ENCODE measurements at places on chromosomes 12 and 14.

DNA sequence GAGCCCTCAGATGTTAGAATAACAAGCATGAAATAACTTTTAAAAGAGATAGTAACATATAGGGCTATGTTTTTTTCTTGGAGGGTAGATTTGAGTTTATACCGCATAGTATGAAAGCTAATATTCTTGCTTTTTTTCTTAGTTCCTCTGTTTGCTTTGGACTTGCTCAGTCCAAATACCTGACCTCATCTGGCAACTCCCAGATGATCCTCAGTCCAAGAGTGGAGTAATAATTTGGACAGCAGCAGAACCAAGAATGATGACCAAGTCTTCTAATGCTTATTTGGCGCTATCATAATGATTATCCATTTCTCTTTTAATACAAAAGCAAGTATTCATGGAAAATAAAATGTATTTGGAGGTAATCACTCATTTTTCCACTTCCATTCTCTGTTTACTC, 45.6 kb downstream of the GUCY2C start:
- DNase-seq, result no peak

- DNase-seq, result no peak
Measured at GRCh38 chr14:76305268-76305826, 70.6 kb upstream of the ESRRB start.

DNA sequence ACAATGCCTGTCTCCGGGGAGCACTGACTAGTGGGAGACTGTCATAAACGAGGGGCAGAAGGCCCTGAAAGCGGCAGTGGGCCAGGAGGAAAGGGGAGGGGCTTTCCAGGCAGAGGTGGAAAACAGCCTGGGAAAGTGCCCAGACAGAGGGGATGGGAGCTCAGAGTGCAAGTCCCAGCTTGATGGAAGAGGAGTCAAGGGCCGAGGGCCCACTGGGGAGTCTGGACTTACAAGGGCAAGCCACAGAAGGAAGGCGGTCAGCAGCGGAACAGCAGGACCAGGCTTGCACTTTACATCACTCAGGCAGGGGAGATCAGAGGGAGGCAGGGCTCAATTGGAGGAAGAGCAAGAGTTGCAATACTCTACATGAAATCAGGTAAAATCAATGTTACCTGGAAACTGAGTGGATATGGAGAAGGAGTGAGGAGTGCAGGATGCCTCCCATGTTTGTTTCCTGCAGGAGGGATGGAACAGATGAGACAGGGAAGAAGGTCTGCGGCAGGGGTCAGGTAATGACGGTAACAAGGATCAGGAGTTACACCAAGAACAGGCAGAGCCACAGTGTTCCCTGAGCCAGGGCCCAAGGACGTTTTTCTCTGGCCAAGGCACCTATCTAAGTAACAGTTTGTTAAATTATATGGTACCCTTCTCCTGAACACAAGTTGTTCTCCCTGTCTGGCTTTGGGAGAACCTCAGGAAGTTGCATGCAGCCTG, 23.8 kb downstream of the PXN start:
- no peak for DNase-seq

GRCh38 chr12:123853396-123854070, 91.4 kb downstream of the DNAH10 start:
- DNase-seq, result no peak

- DNase-seq, result no peak
Measured at GRCh38 chr14:25516838-25517237, 466.9 kb upstream of the STXBP6 start.

GRCh38 chr14:53793790-53794505, 162.7 kb downstream of the BMP4 start:
- no peak for DNase-seq

GRCh38 chr14:67583711-67584644, 16.1 kb downstream of the PIGH start:
- DNase-seq, result no peak

- DNase-seq, result no peak
Measured at GRCh38 chr12:76874491-76875190, 4.2 kb downstream of the CSRP2 start.

GRCh38 chr14:29653303-29653702, 274.3 kb downstream of the PRKD1 start:
- DNase-seq, result no peak

DNA sequence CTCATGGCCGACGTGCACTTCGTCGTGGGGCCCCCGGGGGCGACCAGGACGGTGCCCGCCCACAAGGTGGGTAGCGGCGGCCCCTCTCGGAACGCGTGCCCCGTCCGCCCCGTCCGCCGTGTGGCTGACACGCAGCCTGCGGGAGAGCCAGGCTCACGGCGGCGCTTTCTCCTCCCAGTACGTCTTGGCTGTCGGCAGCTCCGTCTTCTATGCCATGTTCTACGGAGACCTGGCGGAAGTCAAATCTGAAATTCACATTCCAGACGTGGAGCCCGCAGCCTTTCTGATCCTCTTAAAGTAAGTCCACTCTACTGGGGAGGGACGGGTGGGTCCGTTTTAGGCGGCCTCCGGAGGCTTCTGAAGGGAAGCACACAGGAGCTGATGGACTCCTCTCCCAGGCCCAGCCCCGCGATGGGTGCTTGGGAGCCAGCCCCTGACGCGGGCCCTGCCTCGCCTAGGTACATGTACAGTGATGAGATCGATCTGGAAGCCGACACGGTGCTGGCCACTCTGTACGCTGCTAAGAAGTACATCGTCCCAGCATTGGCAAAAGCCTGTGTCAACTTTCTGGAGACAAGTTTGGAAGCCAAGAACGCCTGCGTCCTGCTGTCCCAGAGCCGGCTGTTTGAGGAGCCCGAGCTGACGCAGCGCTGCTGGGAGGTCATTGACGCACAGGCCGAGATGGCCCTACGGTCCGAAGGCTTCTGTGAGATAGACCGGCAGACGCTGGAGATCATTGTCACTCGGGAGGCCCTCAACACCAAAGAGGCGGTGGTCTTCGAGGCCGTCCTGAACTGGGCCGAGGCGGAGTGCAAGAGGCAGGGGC, 1.1 kb downstream of the BTBD6 start:
- no peak for DNase-seq

GRCh38 chr12:76042147-76042546, 10.6 kb upstream of the PHLDA1 start:
- DNase-seq, result no peak

GRCh38 chr14:61343991-61344405, 22.6 kb downstream of the PRKCH start:
- DNase-seq, result peak; percentile 25

- no peak for DNase-seq
Measured at GRCh38 chr12:9971181-9971580, at the start of gene CLEC12A. Gene CLEC12A (plus strand): TSS chr12:9971409. CDS start chr12:9971597, 188 bp downstream.

GRCh38 chr14:75196468-75196867, 20.1 kb upstream of the TMED10 start:
- no peak for DNase-seq

DNA sequence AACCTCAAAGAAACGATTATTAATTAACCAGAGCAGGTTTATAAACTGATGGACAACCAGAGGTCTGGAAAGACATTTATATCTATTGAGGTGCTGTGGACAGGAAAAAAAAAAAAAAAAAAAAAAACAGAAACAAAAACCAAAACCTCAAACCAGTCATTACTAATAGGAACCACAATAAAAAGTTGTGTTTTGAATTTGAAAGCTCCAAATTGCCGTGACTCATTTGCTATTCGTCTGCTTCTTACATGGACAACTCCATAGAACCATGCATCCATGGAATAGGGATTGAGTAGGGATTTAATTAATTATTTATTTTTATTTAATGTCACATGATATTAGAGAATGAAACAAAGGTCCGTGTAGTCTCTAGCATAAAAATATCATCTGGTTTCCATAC, 134.1 kb upstream of the SSTR1 start:
- DNase-seq, result no peak

DNA sequence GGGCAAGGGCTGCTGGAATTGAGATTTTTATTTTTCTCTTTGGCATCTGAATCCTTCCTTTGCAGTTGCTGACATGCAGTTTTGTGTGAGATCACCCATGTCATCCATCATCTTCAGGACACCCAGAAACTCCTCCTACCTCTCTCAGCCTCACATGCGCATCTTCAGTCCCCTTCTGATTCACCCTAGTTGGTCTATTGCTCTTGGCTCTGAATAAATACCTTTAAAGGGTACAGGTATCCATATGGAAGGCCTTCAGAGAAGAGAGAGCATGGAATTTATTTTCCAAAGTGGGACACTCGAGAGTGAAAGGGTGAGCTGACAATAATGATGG, 41.8 kb downstream of the NTF3 start:
- DNase-seq, result no peak

DNA sequence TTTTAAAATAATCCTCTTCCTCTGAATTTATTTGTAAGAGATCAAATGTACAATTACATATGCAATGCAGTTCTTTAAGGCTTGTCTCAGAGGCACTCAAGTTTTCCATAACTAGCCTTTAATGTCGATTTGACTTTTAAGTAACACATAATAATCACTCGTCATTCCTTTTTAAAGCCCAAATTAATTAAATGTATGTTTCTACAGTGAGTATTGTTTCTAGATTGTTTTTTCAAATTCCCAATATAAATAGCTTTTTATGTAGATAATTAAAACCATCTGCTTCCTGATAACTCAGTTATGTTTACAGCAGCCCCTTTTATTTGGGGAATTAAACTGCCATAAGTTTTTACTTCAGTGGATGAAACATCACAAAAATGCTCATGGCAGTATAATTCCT, 185.1 kb downstream of the ETNK1 start:
- DNase-seq, result no peak

- DNase-seq, result no peak
Measured at GRCh38 chr12:9883175-9883574, 1.9 kb downstream of the KLRF2 start.

- DNase-seq, result no peak
Measured at GRCh38 chr14:52079239-52079959, 10.5 kb upstream of the NID2 start.

DNA sequence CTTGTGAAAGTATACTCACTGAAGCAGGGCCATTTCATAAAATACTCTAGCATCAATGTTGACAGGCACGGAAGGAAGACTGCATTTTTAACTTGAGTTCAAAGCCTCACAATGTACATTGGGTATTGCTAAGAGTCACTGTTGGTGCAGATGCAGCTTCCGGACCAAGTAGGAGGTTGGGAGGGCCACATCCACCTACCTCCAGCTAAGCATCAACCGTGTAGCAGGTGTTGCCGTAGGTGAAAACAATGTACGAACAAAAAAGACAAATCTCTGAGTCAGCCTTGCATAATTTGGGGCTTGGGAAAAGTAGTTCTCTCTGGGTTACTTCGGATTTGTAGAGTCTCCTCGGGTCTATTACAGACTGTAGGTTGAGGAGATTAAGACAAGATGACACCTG, 48.1 kb downstream of the TMTC1 start:
- no peak for DNase-seq

DNA sequence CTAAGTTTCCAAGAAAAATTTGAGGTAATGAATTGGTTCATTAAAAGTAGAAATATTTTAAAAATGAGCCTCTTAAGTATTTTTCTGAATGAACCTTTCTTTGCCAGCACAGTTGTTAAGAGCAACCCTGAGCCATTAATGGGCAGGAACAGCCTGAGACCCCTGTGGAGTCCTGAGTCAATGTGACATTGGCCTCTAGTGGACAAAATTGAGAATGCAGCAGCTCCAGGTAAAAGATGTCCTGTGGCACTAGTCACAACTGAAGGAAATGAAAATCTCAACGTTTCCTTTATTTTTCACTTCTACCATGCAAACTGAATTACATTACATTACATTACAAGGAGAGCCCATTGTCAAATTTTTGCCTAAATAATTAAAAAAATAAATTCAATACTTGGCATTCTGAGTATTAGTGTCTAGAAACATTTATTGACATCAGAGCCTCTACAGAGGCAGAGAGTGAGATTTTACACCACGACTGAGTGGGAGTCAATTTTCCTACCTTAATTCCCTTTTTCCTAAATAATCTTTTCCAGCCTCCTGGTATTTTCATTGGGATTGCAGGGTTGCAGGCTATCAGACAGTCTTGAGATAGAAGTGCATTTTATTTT, 135.7 kb downstream of the PPM1H start:
- peak; percentile 5 for DNase-seq

GRCh38 chr14:35687335-35687939, 121.7 kb downstream of the RALGAPA1 start:
- no peak for DNase-seq

GRCh38 chr14:24670594-24670993, 36.6 kb upstream of the GZMB start:
- peak; percentile 34 for DNase-seq

- no peak for DNase-seq
Measured at GRCh38 chr14:65926504-65926903, 514.0 kb downstream of the FUT8 start.

GRCh38 chr14:62006116-62006731, 244.0 kb downstream of the SNAPC1 start:
- DNase-seq, result no peak

DNA sequence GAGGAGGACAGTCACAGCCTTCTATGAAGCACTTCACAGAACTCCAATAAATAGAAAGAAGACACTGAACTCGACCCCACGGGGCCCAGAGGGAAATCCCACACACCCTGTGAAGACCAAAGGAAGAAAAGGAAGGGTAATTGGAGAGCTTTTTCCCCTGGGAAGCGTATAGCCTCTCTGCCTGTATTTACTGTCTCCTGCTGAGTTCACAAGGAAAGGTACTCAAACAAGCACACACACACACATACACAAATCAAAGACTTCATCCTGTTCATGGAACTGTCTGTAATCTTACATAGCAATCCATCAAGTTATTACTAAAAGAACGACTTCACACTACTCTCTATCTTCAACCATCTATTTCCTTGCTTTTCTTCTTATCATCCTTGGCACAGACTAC, 15.3 kb downstream of the FOXN3 start:
- DNase-seq, result no peak

GRCh38 chr12:125065919-125066570, 810 bp downstream of the AACS start:
- no peak for DNase-seq

DNA sequence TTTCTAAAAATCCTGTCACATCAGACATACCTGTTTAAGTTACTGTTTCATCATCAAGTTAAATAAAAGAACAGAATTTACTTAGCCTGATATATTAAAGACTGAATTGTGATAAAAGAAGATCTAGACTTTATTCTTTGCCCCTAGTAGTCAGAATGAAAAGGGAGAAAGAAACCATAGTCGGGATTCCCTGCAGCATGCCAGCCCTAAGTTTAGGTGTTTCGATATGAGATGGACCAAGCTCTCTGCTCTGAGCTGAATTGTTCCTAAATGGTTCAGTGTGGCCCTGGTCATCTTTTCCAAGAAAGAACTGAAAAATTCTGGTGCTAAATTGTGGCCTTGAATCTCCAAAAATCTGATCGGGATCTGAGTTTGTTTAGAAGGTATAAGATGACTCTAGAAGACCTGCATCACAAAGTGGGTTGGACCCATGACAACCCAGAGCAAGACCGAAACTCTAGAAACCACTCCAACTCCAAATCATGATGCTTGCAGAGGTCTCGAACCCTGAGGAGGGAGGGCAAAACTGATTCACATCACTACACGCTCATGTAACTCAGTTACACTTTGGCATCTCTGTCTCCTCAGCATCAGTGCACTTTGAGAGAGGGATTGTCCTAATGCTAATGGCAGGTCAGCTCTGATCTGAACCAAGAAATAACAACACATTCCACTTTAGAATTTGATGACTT, 15.7 kb downstream of the PTGER2 start:
- DNase-seq, result no peak

- no peak for DNase-seq
Measured at GRCh38 chr12:56143870-56144269, 8.5 kb upstream of the MYL6B start.

Measured in stimulated activated naive CD4-positive, alpha-beta T cell treated with Interleukin-2 at 50 U/mL for 16 hours (primary cell).